ENCODE measurements at places on chromosomes 5 and 9.
A peak's percentile ranks its signal among the peaks of the same experiment; 100 is the strongest.

DNA sequence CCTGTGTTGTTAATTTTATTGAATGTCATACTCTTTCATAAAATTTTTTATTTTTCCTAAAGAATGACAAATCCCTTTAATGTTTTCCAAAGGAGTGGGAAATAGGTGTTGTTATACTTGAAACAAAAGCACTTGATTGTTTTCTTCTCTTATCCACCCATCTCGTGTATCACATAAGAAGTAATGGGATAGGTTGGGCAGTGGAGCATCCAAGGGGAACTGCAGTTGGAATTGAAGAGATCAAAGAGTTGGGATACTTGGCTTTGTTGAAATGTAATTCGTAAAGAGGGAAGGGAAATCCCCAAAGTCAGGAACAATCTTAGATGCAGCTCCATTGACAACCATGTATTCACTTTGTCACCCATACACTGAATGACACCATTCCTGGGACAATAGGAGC is 148.0 kb downstream of the PCSK5 start:
- DNase-seq, result no peak

DNA sequence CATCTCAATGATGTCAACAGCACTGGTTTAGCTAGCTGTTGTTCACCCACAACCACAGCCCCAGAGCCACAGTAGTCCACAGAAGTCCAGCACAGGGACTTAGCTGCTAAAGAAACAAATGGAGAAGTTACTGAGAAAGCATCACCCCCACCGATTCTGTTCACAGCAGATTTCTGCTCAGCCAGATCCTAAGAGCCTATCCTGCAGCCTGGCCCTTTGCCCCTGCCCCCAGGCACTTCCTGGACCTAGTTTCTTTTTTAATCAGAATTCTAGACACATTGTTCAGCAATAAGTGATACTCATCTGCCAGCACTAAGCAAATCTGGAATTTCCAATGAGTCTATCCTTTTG is 7.4 kb downstream of the B4GALT1 start:
- no peak for DNase-seq

DNA sequence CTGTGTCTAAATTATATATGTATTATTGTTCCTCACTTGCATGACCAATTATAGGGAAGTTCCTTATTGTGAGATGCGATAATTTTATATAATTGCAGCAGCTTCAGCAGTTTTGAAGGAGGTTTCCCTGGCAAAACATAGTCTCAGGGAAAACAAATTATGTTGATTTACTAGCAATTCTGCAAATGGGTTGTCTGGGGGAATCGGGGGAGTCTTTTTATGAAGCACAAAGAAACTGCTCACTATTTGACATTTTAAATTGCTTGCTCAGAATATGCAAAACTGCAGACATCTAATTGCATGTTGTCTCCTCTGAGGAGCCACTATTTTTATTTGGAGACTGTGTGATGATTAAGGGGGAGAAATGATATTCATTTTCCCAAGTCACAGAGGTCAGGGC is 361.6 kb downstream of the YTHDC2 start:
- DNase-seq, result no peak

DNA sequence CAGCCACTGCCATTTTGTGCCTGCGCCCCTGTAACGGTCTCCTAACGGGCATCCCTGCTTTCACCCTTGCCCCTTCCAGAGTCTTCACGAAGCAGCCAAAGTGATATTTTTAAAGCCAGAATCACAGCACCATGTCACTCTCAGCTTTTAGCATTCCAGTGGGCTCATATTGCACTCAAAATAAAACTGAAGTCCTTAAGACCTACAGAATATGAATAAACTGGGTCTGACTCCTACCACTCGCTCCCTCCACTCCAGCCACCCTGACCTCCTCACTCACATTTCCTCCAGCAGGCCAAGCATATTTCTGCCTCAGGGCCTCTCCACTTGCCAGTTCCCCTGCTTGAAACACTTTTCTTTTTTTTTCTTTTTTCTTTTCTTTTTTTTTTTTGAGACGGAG is 2.4 kb upstream of the PDLIM7 start:
- DNase-seq, result no peak

DNA sequence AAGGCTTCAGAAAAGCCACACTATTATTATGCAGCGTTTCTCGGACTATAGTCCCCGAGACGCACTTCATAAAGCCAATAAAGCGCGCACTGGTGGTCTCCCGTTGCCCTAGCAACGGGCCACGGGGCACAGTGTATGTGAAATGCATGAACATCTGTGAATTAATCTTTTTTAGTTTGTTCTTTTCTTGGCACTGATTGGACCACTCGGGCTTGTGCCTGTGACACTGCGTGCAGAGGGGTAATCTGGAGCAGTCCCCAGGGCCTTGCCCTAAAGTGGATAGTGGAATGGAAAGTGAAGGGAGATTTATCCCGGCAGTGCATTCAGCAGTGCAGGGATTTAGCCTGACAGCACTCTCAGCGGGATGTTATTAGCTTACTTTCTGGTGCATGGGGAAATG is 92.1 kb downstream of the TLE4 start:
- no peak for DNase-seq

GRCh38 chr5:16508730-16509531 is 43.3 kb upstream of the ZNF622 start:
- peak; percentile 24 for DNase-seq

DNA sequence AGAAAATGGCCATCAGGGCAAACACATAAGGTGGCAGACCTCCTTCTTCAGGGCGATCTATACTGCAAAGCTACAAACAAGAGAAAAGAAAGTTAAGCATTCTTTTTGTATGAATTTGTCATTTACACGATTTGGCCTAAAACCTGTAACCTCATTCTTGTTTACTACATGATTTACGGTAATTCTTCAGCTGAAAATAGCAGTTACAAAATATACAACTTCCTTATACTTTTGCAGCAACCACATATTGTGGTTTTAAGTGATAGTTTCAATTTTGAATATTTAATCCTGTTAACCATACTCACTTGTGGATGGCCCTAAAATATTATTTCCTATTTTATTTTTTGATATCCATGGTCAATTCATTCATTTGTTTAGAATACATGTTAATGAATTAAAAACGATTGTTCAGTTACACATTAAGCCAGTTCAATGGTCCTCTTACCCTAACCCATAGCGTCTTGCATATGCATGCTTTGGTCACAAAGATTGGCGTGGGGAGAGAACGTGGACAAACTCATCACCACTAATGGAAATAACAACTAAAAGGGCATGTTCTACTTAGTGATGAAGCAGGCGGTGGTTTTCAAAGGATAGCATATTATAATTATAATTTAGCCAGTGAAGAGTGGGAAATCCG is 16.6 kb downstream of the TUT7 start:
- no peak for DNase-seq

GRCh38 chr5:90878549-90879196 is 320.1 kb downstream of the ADGRV1 start:
- no peak for DNase-seq

DNA sequence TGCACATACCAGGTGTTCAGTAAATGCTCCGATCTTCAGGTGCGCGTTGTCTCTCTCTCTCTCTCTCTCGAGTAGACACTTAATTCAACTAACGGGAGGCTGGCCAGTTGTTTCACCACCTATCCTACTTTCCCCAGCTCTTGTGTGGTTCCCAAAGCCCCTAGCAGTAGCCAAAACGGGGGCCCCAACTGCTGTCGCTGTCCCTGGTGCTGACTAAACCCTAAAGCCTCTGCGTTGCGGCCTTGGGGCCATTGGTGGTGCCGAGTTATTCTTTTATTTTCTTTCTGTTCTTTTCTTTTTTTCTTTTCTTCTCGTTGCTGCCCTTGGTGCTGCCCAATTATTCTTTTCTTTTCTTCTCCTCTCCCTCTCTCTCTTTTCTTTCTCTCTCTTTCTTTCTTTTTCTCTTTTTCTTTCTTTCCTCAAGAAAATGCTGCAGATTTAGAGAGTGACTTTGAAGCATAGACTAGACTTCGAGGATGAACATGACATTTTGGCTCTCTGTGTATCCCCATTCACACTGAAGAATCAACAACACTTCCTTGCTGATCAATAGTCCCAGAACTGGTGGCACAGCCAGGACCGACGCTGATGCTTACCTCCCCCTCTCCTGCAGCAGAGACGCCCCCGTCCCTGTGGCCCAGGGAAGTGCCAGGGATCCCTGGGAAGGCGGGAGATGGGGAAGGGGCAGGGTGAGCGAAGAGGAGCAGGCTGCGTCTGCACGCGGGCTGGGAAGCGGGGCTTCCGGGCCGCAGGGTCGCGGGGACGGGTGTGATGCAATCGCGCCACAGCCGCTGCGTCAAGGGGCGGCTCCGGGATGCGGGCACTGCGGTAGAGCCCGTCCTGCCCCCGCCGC is at the start of gene FBLL1:
FBLL1 (plus strand) TSS at position 785 of the 853 bp plus-strand sequence. CDS start 200 bp downstream, outside the sequence.
- DNase-seq, result peak; percentile 15

DNA sequence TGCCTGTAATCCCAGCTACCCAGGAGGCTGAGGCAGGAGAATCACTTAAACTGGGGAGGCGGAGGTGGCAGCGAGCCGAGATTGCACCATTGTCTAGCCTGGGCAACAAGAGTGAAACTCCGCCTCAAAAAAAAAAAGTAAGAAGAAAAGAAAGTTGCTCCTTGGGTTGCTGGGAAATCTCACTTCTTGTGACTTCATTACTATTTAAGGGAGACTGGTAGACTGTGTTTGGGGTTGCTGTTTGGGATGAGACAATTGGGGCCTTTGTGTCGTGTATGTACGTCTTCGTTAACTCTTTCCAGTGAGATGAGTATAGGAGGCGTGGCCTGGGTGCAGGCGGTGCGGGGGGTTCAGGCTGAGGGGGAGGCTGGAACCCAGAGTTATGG is 11.6 kb downstream of the NDST1 start:
- no peak for DNase-seq

- DNase-seq, result no peak
These were observed 199.7 kb downstream of the HSPA4 start for GRCh38 chr5:133251296-133252132.

- DNase-seq, result no peak
These were observed 209.8 kb downstream of the TLE1 start for GRCh38 chr9:81479573-81479972.

- no peak for DNase-seq
These were observed 62.3 kb upstream of the HMHB1 start for GRCh38 chr5:143749581-143750205.

DNA sequence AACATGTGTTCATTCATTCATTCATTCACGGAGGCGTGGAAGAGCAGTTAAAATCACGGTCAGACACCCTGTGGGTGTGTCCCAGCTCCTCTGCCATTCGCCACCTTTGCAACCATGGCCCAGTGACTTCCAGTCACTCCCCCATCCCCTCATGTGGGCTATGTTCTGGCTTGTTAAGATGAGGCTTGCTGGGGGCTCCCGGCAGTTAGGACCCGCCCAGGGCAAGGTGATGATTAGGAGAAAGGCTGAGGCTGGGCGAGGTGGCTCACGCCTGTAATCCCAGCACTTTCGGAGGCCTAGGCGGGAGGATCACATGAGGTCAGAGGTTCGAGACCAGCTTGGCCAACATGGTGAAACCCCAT is 24.9 kb upstream of the PTGES start:
- no peak for DNase-seq

DNA sequence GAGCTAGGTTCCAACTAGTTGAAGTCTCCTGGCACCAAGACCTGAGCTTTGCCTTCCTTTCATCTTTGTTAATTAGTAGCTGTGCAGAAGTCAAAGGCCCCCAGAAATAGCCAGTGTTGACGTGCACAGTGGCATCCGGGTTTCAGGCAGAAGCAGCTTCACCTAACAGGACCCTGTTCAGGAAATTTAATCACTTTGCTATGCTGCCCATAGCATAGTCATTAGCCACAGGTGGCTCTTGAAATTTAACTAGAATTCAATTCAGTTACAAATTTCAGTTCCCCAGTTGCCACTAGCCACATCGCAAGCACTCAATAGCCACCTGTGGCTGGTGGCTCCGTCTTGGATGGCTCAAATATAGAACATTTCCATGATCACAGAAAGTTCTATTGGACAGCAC is 179.1 kb downstream of the GOLPH3 start:
- DNase-seq, result no peak

DNA sequence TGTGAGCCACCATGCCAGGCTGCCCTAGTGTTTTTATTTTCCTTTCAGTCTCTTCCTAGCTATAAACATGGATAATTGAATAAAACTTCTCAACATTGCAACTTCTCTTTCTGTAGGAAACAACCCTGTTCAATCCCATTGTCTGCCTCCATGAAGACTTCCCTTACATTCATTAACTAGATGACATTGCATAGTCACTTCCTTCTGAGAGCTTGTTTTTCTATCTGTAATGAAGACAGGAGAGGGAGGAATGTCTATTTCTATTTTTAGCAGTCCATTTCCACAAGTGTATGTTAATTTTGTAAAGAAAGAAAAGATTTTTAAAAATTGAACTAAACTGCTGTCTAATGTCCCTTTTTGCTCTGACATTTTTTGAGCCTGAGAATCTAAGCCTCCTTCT is 55.6 kb upstream of the MELK start:
- DNase-seq, result no peak

DNA sequence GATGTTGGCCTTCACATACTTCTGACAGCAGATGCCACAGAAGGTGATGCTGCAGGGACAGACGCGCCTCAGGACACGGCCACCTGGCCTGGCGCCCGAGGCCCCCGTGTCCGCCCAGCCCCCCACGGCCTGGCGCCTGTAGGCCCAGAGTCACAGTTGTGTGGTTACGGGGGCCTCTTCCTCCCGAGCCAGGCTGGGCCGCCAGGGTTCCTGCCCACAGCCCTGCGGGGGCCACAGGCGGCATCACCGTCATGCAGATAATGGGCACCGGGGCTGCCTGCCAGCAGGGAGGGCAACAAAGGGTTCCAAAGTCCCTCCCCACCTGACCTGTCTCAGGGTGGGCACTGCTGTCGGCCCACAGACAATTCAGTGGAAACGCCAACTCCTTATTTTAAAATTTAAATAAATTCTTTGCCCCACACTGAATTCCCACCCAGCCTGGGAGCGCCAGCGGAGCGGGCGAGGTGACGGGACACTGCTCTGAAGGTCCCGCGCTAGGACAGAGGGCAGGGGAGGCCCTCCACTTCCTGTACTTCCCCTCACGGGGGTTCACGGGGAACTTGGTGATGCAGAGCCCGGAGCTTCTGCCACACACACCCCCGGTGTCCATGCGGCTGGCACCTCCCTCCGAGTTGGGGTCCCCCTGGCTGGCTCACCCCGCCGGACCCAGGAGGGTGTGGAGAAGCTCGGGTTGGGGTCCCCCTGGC is 40.6 kb downstream of the EXOC3 start:
- no peak for DNase-seq

- peak; percentile 53 for DNase-seq
These were observed 7.1 kb downstream of the NFX1 start for GRCh38 chr9:33297432-33297831.

DNA sequence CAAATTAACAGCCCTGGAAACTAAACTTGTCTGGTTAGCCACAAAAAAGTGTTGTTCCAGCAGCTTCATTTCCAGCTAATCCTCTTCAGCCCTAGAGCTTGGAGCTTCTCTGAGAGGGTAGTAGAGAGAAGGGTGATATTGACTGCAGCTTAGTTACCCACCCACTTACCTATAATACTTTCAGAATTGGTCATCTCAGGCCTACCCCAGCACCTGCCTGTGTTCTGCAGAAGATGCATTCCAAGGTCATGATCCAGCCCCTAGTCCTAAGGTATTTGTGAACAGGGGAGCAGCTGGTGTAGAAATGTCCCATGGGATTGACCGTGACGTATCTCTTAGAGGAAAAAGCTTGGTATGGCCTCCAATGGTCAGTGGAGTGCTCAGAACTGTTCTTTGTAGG is 289.0 kb downstream of the NR3C1 start:
- DNase-seq, result no peak

Data from CD4-positive, alpha-beta T cell (primary cell).